ENCODE measurements at places on chromosomes 12 and 14.
A peak's percentile ranks its signal among the peaks of the same experiment; 100 is the strongest.

DNA sequence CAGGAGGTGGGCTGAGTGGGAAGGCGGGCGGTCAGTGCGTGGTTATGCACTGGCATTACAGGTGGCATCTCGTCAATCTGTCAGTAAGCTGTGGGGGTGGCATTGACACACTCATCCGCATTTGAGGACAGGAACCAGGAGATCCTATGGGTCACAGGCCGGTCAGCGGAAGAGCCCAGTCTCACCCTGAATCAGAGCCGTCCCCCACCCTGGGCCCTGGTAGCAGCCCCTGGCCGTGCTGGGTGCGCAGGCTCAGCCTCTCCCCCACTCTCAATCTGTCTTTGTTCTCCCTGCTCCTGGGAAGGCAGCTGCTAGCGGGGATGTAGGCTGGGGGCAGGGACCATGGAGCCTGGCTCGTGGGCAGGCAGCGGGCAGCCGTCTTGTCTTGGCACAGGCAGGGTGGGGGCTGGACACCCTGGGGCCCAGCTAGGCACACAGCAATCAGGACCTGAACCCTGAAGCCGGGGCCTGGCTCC is 5.1 kb downstream of the INF2 start:
- DNase-seq: peak; percentile 58

- DNase-seq: no peak
Measured at GRCh38 chr14:78356391-78356790, 186.2 kb downstream of the NRXN3 start.

DNA sequence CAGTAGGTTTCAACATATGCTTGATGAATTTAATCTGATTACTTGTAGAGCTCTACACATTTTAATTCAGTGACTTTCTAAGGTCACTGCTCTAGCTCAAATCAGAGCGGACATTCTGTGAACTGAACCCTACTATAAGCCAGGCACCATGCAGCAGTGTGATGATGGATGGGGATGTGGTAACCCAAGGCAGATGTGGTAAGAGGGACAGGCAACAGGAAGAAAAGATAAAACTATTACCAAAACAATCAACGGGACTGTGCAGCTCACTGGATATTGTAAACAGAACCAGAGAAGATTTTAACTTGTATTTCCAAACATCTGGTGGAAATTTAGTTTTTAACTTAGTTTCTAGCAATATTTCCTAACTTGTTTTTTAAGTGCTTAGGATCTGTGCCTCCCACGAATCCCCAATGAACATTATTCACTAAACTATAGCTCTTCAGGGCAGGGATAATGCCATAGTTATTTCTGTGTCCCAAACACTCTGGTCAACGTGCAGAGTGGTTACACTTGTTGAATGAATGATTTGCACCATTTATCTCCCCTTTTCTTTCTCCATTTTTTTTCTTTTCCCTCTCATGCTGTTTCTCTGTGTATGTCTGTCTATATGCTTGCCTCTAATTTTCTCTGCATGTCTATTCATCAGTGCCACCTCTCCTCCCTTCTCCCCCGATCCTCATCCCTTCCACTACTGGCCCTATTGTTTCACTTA is 3.0 kb downstream of the ERO1A start:
- DNase-seq: no peak

GRCh38 chr12:79624378-79624777 is 66.4 kb downstream of the PAWR start:
- no peak for DNase-seq

GRCh38 chr12:89352492-89353187 is at the start of gene DUSP6:
Gene DUSP6, minus strand, starts transcription at chr12:89352501. Its CDS starts 462 bp downstream, at chr12:89352039.
- peak; percentile 98 for DNase-seq

DNA sequence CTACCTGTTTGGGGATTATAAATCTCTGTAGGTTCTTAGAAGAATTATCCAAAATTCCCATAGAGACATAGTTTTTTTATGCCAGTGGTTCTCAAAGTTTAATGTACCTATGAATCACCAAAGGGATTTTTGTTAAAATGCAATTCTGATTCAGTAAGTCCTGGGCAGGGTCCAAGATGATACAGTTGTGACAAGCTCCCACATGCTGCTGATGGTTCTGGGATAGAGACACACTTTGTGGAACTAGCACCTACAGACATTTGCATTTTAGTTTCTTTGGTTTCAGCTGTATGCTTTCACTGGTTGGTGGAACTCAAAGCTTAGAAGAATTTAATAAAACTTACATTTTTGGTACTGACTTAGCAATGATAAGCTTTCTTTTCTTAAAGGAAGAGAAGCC is 80.4 kb downstream of the PTCSC3 start:
- no peak for DNase-seq

DNA sequence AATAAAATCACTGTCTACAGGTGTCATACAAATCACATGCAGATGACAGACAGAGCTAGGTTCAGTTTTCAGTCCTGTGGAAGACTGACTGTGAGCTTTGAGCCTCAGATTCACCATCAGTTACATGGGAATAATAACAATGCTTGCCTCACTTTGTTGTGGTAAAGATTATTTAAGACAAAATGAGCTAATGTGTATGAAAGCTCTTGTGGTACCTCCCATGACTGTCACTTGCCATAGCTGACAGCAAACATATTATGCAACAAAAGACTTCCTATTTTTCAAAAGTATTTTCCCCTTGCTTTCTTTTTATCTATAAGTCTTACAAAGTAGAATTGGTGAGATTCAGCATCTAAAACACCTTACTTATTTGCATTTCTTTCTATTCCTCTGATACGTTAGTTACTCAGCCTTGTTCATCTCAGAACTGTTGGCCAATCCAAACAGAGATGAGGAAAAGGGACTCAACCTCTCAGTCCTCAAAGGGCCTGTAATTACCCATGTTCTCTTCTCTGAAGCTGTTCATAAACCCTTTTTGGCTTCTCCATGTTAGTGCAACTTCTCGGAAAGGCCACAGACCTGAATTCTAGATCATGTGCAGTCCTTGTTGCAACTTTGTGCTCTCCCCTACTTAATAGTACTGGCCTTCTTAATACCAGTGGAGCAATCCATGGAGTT is 8.8 kb upstream of the DDHD1 start:
- DNase-seq: no peak

- peak; percentile 54 for DNase-seq
Measured at GRCh38 chr14:53953828-53954550, 2.6 kb downstream of the BMP4 start.

GRCh38 chr14:93044121-93044520 is 71.6 kb downstream of the ITPK1 start:
- DNase-seq: peak; percentile 49

DNA sequence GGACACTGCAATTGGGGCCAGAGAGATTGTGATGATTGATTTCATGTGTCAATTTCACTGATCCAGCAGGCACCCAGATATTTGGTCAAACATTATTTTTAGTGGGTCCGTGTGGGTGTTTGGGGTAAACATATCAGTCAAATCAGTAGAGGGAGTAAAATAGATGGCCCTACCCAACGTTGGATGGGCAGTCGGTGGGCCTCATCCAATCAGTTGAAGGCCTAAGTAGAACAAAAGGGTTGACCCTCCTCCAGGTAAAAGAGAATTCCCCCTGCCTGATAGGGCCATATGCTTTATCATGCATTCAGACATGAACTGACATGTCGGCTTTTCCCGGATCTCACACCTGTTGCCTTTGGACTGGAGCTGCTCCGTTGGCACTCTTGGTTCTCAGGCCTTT is 195.1 kb upstream of the CAND1 start:
- no peak for DNase-seq

DNA sequence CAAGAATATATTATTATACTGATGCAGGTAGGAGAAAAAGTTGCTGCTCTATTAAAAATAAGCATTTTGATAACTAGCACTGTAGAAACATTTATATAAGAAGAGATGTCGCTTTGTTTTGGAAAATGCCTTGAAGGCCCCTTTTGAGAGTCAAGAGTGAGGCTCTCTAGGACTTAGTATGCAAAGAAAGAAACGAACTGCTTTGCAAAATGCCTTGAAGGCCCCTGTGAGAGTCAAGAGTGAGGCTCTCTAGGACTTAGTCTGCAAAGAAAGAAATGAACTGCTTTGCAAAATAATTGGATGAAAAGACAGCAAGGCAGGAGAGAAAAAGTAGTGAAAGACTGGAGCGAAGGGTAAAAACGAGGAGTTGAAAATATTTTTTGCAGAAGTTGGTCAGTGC is 65.9 kb downstream of the AVPR1A start:
- no peak for DNase-seq

DNA sequence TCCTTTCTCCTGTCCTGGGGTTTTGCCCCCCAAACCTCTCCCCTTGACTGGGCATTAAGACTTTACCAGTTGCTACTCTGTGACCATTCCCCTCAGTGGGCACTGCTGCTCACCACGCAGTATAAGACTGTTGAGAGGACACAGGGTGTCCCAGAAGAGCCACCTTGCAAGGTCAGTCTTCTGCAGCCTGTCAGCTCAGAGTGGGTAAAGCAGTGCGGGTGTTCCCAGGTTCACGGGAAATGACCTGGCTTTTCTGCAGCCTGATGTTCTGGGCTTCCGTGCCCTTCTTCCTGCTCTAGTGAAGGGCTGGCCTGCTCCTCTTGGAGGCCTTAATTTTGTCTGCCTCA is 34.2 kb downstream of the KCNA1 start:
- no peak for DNase-seq

DNA sequence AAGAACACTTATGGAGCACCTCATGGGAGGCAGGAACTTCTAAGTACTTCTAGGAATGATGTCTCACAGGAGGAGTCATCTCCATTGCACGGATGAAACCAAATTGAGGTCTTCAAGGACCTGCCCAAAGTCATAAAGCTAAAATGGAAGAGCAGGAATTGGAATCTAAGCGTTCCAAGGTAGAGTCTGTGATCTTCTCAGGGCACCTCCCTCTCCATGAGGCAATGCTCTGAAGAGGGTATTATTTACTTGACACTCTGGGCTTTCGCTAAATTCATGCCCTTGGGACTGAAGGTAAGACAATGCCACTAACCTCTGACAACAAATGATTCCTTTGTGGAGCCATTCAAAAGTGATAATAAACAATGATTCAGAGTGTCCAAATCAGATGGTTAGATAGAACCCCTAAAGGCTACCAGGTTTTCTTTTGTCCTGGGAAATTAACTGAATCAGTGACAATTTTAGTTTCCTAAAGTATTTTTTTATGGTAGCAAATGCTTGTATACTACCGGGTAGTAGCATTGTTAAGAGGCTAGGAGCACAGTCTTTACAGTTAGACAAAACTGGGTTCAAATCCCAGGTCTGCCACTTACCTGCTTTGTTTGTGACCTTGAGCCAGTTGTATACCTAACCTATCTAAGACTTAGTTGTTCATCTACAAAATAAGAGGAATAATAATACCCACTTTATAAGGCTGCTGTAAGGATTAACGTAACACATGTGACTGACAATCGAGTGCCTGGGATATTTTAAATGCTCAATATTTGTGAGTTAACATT is 12.3 kb downstream of the HMGA2 start:
- no peak for DNase-seq

GRCh38 chr14:91919814-91920213 is 27.7 kb downstream of the FBLN5 start:
- DNase-seq: no peak

- no peak for DNase-seq
Measured at GRCh38 chr12:25896981-25897380, 61.5 kb upstream of the RASSF8 start.

DNA sequence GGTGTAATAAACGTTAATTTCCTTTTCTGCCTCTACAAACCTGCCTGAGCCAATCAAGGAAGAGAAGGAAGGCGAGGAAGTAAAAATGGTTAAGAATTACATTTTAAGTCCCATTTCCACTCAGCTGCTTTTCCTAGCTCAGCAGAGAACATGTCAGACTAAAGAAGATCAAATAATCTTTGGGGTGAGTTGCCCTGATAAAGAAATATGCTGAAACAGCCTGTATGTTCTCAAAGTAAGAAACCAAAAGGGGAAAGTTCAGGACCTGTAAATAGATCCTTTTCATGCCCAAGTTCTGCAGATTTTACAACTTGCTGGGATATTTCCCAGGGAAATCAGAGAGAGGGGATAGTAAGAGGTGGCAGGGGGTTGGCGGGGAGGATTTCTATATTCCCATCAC is 55.5 kb downstream of the PHLDA1 start:
- DNase-seq: no peak

DNA sequence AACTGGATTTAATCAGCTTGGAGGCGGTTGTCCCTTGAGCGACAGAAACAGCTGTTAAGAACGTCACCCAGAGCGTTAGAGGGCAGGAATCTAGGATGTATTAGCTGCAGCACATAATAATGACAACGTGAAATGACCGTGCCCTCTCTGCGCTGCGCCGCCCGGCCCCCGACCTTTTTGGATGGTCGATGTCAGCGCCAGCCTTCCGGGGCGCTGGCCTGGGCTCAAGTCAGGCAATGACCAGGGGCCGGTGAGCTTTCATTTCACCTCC is 427 bp upstream of the TMEM120B start:
- peak; percentile 42 for DNase-seq

DNA sequence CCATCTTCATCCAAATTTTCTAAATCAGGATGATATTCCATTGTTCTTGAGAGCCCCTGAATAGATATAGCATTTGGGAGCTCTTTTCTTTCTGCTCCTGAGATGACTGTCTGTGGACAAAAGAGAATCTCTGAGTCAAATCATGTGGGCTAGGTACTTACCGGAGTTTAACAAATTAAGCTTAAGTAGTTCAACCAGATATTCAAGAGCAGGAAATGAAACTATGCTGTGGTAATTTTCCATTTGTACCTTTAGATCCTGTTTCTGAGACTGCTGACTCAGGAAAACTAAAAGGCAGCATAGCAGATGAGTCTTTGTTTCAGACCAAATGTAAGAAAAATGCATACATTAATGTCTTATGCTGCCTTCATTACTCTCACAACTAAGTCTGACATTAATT is at the start of gene CLEC7A:
Gene CLEC7A, minus strand, starts transcription at position 158 of the 400 bp plus-strand sequence. Its CDS starts 117 bp downstream, at position 41.
- DNase-seq: no peak

DNA sequence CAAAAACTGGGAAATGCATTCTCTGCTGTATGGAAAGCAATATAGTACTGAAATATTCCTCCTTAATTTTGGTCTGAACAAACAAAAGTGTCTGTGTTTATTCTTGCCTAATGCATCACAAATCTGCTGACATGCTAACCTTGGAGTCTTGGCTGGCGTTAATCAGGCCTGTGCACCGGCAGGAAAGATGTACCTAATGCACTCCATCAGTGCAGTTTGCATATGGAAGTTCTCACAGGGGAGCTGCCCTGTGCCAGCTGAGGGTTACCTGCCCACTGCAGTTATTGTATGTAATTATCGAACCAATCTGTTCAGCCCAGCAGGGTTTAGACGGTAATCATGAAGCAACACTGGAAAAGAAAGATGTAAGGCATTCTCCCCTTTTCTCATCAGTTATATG is 76.9 kb downstream of the VRK1 start:
- DNase-seq: no peak

- peak; percentile 81 for DNase-seq
Measured at GRCh38 chr14:77094672-77095284, 3.3 kb upstream of the CIPC start.

DNA sequence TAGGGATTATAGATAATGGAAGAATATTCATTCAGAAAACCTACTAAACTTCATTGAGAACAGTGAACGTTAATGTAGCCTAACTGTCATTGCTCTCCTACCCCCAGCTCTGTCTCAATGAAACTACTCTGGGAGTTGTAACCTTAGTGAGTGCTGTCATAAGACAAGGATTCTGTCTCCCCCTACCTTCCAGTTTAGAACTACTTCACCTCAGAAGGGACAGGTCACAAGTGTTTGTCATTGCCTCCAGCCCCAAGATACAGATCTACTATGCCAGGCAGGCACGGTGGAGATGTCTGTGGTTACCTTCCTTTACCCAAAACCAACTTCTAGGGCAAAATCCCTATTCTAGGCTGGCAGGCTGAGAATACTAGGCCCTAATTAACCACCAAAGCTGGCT is 833.1 kb upstream of the SEL1L start:
- peak; percentile 11 for DNase-seq

All from HT-29 (cell line).